CD4-positive, alpha-beta T cell (primary cell): ENCODE measurements at places on chromosomes 11 and 22. TPM values are rescaled to one million over a fixed set of nuclear protein-coding genes. Genes with fewer than 3 reads are reported as not detected.
A peak's percentile ranks its signal among the peaks of the same experiment; 100 is the strongest.

DNA sequence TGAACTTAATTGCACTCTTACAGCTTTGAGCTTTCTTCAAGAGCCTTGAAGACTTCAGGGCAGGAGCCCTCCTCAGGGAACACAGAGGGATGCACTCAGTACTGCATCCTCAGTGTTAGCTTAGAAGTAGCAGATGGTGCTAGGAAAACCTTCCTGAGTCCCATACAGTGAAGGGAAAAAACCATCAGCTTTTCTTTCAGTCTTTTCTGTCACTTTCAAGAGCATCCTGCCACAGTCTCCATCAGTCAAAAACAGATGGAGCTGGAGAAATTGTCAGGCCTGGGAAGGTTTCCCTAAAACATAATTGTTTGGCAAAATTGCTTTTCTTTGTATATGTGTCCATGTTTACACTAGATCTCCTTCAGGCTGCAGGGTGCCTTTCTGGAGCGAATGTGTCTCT lies 384.1 kb downstream of the NELL1 start:
- H3K27ac ChIP-seq = no peak overlapping the region
- H3K4me1 ChIP-seq = no peaks in the 10 kb centered on the region
- no peak overlapping the region for H3K4me3 ChIP-seq
- no peak for DNase-seq

DNA sequence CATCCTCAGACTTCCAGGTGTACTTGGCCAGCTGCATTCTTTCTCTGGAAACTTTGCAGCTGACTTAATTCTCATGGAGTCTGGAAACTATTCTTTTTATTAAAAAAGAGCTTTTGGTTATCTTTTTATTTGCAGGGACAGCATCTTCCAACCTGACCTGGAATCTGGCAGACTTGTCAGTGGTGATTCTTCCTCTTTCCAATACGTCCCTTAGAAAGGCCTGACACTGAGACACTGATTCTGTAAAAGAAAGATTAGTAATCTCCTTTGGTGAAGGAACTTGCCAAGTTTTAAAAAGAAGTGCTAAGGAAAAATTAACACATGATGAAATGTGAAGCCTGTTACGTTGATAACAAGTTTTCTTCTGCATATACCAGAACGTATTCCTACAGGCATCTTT lies 440.9 kb upstream of the RAG2 start:
- DNase-seq = no peak
- no peaks in the 10 kb centered on the region for H3K36me3 ChIP-seq
- H3K4me3 ChIP-seq = no peak overlapping the region

The CCND1 gene
- total RNA-seq = 2.4 TPM

DNA sequence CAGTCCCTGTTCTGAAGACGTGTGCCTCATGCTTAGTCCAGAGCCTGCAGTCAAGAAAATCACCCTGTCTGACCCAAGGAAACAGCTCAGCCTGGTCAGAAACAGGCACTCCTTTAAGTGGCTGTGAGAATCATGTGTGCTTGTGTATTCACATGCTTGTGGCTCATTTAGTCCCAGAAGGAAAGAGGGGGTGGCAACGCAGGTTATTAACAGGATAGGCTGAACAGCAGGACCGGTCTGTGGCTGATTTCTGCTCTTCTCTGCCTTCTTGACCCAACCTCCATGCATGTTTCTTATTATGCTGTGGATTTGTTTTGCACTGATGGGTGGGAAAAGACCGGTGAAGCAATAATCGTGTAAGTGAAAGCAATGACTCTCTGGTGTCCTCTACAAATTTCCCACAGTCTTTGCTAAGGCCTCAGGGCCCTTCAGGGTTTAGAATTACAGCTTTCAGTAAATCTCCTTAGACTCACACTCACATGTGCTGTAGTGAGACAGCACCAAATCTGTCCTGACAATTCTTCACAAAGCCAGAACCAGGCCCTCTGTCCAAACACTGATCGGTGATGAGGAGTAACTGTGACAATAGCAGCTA lies 288.1 kb downstream of the ETS1 start:
- DNase-seq = no peak
- H3K27me3 ChIP-seq = no peaks in the 10 kb centered on the region
- peak overlapping the region; percentile 94 for H3K27ac ChIP-seq
- H3K36me3 ChIP-seq = no peaks in the 10 kb centered on the region
- H3K4me1 ChIP-seq = peaks cover 82% of the 10 kb centered on the region

The IGLL5 gene
- total RNA-seq = not detected

The SPDYC gene
- total RNA-seq = not detected

The VPREB1 gene
- total RNA-seq = not detected

GRCh38 chr11:75342966-75343870 lies 8.2 kb downstream of the ARRB1 start:
- no peak overlapping the region for H3K4me3 ChIP-seq
- no peak overlapping the region for H3K27ac ChIP-seq
- DNase-seq = no peak
- H3K27me3 ChIP-seq = no peaks in the 10 kb centered on the region

DNA sequence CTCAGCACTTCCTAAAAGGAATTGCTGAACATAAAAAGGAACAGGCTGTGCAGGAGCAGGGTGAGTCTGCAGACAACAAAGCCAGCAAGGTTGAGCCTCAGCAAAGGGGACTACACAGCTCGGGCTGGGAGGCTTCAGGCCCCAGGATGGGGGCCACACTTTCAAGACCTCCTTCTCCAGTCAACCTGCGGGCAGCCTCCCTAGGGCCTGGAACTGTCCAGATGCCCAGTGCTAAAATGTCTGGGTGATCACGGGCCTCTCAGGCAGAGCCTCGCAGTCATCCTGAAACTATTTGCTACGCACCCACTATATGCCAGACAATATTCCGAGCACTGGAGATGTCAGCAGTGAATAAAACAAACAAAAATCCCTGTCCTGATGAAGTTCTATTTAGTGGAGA lies 3.9 kb upstream of the NEFH start:
- peaks cover 30% of the 10 kb centered on the region for H3K27me3 ChIP-seq
- no peak for DNase-seq
- H3K4me1 ChIP-seq = peaks cover 14% of the 10 kb centered on the region
- H3K27ac ChIP-seq = no peak overlapping the region
- H3K36me3 ChIP-seq = no peaks in the 10 kb centered on the region
- no peak overlapping the region for H3K4me3 ChIP-seq

- peak; percentile 63 for DNase-seq
- H3K27ac ChIP-seq = no peak overlapping the region
- H3K4me3 ChIP-seq = no peak overlapping the region
- no peaks in the 10 kb centered on the region for H3K27me3 ChIP-seq
- H3K4me1 ChIP-seq = peaks cover 55% of the 10 kb centered on the region
- H3K36me3 ChIP-seq = peaks cover 47% of the 10 kb centered on the region
Observed at GRCh38 chr22:20524004-20524481, 16.6 kb downstream of the MED15 start.

- peaks cover 12% of the 10 kb centered on the region for H3K27me3 ChIP-seq
- H3K27ac ChIP-seq = no peak overlapping the region
- H3K4me3 ChIP-seq = no peak overlapping the region
- no peaks in the 10 kb centered on the region for H3K36me3 ChIP-seq
- no peak for DNase-seq
Observed at GRCh38 chr11:131908316-131908715, 537.9 kb downstream of the NTM start.

DNA sequence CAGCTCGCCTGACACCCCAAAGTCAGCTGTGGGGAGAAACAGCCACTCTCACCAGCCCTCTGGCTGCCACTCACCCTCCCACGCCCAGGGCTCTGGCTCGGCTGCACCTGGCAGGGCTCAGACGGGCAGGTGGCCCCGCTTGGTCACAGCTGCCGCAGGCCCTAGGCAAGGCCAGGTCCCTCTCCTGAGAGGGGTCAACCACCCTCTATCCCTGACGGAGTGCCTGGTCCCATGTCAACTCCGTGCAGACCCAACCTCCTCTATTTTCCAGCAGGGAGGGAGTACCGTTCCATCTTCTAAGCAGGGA lies 1.9 kb downstream of the MAP4K2 start:
- peaks cover 57% of the 10 kb centered on the region for H3K36me3 ChIP-seq
- peaks cover 49% of the 10 kb centered on the region for H3K4me1 ChIP-seq
- DNase-seq = no peak
- no peak overlapping the region for H3K4me3 ChIP-seq

GRCh38 chr11:70908223-70908622 lies 344.2 kb downstream of the SHANK2 start:
- H3K27me3 ChIP-seq = peaks cover 2% of the 10 kb centered on the region
- H3K27ac ChIP-seq = no peak overlapping the region

GRCh38 chr11:94477624-94478023 lies 16.0 kb downstream of the MRE11 start:
- no peak for DNase-seq
- no peak overlapping the region for H3K4me3 ChIP-seq
- no peaks in the 10 kb centered on the region for H3K4me1 ChIP-seq
- no peak overlapping the region for H3K27ac ChIP-seq
- peaks cover 34% of the 10 kb centered on the region for H3K36me3 ChIP-seq
- H3K27me3 ChIP-seq = no peaks in the 10 kb centered on the region

GRCh38 chr11:128955636-128956035 lies 13.0 kb upstream of the TP53AIP1 start:
- H3K4me1 ChIP-seq = peaks cover 2% of the 10 kb centered on the region
- H3K27ac ChIP-seq = no peak overlapping the region
- H3K4me3 ChIP-seq = no peak overlapping the region
- H3K36me3 ChIP-seq = no peaks in the 10 kb centered on the region

DNA sequence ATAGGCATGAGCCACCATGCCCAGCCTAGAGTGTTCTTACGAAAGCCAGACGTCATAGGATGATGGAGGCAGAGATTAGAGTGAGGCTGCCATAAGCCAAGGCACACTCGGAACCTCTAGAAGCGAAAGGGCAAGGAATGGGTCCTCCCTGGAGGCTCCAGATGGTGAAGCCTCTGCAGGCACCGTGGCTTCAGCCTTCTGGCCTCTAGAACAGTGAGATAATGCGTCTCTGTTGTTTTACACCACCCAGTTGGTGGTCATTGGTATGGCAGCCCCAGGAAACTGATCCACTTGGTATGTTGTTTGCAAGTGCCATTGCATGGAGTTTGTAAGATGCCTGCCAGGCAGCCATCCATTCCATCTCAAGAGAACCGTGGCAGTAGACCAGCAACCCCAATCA lies 791.0 kb downstream of the TBC1D22A start:
- no peaks in the 10 kb centered on the region for H3K4me1 ChIP-seq
- no peak for DNase-seq
- no peak overlapping the region for H3K4me3 ChIP-seq
- peaks cover 2% of the 10 kb centered on the region for H3K27me3 ChIP-seq
- no peak overlapping the region for H3K27ac ChIP-seq
- H3K36me3 ChIP-seq = no peaks in the 10 kb centered on the region

DNA sequence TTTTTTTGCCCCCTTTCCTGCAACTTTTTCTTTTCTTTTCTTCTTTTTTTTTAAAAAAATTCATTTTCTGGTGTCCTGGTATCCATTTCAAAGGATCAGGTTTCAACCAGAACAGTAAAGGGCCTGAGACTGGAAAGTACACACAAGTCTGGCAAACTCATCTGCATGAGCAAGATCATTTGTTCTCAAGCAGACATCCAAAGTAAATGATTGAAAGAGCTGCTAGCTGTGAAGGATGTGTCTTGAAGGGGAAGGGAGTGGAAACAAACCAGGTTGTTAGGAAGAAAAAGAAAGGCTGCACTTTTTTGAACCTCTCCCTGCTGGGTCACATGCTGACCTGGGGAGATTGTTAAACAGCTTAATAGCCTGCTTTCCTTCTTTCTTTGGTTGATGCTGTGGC lies 5.3 kb downstream of the YAP1 start:
- H3K4me1 ChIP-seq = peaks cover 11% of the 10 kb centered on the region
- no peaks in the 10 kb centered on the region for H3K36me3 ChIP-seq
- H3K27me3 ChIP-seq = peaks cover 14% of the 10 kb centered on the region

DNA sequence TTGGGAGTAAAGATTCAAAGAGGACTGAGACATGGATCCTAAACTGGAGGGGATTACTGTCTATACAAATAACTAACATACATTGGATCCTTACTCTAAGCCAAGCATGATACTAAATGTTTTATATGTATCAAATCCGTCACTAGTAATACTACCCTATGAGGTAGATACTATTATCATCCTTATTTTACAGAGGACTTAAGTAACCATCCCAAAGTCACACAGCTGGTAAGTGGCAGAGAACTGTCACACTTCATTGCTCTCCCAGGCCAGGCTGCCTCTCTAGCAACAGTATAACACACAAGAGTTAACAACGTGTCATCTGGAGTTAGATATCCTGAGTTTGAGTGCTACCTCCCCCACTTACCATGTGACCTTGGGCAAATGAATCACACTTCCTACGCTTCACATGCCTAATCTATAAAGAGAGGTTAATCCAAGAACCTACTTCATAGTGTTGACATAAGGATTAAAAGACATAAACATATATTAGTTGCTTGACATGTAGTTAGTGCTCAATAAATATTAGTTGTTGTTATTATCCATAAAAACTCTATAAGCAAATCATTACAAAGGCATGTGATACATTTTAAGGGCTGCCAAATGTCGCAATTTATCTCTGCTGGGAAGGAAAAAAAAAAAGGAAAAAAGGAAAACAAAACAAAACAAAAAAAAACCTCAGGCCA lies 33.8 kb upstream of the SPON1 start:
- H3K36me3 ChIP-seq = no peaks in the 10 kb centered on the region
- no peak overlapping the region for H3K27ac ChIP-seq
- H3K4me1 ChIP-seq = peaks cover 31% of the 10 kb centered on the region
- DNase-seq = no peak
- H3K27me3 ChIP-seq = no peaks in the 10 kb centered on the region

The PRSS23 gene
- total RNA-seq = not detected

GRCh38 chr22:47220752-47221151 lies 458.3 kb downstream of the TBC1D22A start:
- DNase-seq = no peak
- no peaks in the 10 kb centered on the region for H3K36me3 ChIP-seq
- no peak overlapping the region for H3K4me3 ChIP-seq

GRCh38 chr11:107493117-107493516 lies 35.5 kb upstream of the CWF19L2 start:
- no peak overlapping the region for H3K27ac ChIP-seq
- H3K36me3 ChIP-seq = no peaks in the 10 kb centered on the region
- no peaks in the 10 kb centered on the region for H3K4me1 ChIP-seq
- no peaks in the 10 kb centered on the region for H3K27me3 ChIP-seq

The C11orf97 gene
- not detected for total RNA-seq

The OR4A16 gene
- not detected for total RNA-seq

- no peaks in the 10 kb centered on the region for H3K4me1 ChIP-seq
- H3K36me3 ChIP-seq = no peaks in the 10 kb centered on the region
- no peaks in the 10 kb centered on the region for H3K27me3 ChIP-seq
- no peak overlapping the region for H3K4me3 ChIP-seq
Observed at GRCh38 chr11:117750357-117750756, 46.7 kb downstream of the DSCAML1 start.

- peaks cover 73% of the 10 kb centered on the region for H3K4me1 ChIP-seq
- peak overlapping the region; percentile 47 for H3K27ac ChIP-seq
- peaks cover 5% of the 10 kb centered on the region for H3K36me3 ChIP-seq
- DNase-seq = no peak
- H3K4me3 ChIP-seq = no peak overlapping the region
Observed at GRCh38 chr22:46770726-46771125, 8.3 kb downstream of the TBC1D22A start.

GRCh38 chr11:28690746-28691145 lies 582.6 kb downstream of the METTL15 start:
- DNase-seq = no peak
- H3K27me3 ChIP-seq = no peaks in the 10 kb centered on the region
- H3K27ac ChIP-seq = no peak overlapping the region
- H3K36me3 ChIP-seq = no peaks in the 10 kb centered on the region
- H3K4me3 ChIP-seq = no peak overlapping the region
- no peaks in the 10 kb centered on the region for H3K4me1 ChIP-seq
